CD4-positive, alpha-beta T cell treated with Interleukin-15 for 4 hours (primary cell): ENCODE measurements at places on chromosomes 1 and 21.
A peak's percentile ranks its signal among the peaks of the same experiment; 100 is the strongest.

GRCh38 chr1:178048883-178049282 lies 45.0 kb upstream of the RASAL2 start:
- no peak for DNase-seq

GRCh38 chr1:50111503-50111902 lies 2.8 kb downstream of the ELAVL4 start:
- DNase-seq: no peak

- DNase-seq: no peak
Measured at GRCh38 chr1:61343734-61344420, 261.5 kb downstream of the NFIA start.

GRCh38 chr1:66367369-66367768 lies 166.6 kb upstream of the SGIP1 start:
- no peak for DNase-seq

DNA sequence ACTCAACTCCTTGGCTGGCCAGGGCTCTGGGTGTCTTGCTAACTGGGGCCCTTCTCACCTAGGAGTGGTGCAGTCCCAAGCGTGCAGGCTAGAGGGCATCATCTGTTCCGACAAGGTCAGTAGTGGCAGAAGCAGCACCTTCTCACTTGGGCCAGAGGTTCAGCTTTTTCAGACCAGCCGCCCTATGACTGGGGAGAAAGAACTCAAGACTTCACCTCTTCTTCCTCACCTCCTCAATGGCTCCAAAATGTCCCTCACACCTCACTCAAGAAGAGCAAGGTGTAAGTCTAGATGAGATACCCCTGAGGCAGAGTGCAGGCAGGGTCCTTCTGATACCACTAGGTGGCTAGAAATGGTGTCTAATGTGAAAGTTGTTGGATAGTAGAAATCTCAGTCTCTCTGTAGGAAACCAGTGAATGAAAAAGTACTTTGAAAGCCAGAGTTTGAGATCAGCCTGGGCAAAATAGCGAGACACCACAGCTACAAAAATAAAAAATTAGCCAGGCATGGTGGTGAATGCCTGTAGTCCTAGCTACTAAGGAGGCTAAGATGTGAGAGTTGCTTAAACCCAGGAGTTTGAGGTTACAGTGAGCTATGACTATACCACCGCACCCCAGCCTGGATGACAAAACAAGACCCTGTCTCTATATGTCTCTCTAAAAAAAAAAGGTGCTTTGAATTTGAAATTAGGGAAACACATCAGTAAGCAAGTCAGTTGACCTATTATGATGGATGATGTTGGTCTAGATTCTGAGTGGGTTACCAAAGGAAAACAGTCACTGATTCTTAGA lies 8.6 kb upstream of the IL20 start:
- peak; percentile 12 for DNase-seq
